ENCODE measurements at places on chromosomes 13 and 19.

- DNase-seq = no peak
These were observed 69.1 kb downstream of the ALOX5AP start for GRCh38 chr13:30804474-30804873.

DNA sequence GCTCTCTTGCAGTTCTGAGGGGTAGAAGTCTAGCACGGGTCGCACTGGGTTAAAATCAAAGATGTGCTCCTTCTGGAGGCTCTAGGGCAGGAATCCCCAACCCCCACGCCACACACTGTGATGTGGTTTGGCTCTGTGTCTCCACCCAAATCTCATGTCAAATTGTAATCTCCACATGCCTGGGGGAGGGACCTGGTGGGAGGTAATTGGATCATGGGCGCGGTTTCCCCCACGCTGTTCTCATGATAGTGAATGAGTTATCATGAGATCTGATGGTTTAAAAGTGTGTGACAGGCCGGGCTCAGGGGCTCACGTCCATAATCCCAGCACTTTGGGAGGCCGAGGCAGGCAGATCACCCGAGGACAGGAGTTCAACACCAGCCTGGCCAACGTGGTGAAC, 26.6 kb upstream of the CALM3 start:
- DNase-seq = no peak

GRCh38 chr19:13173139-13173737, 23.0 kb downstream of the IER2 start:
- no peak for DNase-seq

DNA sequence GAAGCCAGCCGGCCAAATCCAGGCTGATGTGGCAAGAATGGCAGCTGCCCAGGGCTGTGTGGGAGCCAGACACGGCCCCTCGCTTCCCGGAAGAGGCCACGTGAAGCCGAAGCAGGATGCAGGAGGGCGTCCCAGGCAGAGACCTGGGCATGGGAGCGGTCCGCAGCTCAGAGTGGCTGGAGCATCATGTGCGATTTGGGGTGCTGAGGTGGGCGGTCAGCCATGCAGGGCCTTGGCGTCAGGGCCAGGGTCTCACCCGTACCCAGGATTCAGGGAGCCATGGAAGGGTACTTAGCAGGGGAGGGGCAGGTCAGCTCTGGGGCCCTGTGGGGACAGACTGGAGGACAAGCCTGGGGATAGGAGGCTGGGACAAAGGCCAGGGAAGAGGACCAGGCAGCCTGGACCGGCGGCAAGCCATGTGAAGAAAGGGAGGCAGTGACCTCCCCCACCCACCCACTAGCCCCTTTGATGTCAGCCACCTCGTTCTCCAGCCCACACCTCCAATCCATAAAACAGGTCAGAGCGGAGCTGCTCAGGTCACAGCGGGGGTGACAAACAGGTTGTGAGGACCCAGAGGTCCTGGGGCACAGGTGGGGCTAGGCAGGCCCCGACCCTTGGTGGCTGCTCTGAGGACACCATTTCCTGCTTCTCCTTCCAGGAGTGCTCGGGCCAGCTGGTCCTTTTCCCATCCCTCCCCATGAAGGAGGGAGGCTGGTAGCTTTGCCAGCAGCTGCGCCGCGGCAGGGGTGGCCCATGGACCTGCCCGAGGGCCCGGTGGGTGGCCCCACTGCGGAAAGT, 2.3 kb downstream of the KASH5 start:
- DNase-seq = no peak

Data from AML-193 (cell line).